NCI-H2107 (cell line): ENCODE measurements at places on chromosomes 3 and 15.

- no peak for DNase-seq
These were observed 85.7 kb downstream of the RYR3 start for GRCh38 chr15:33396475-33396874.

GRCh38 chr3:152254041-152254440 is 14.7 kb upstream of the MBNL1 start:
- DNase-seq, result no peak

GRCh38 chr15:40582726-40583246 is 11.3 kb upstream of the KNL1 start:
- no peak for DNase-seq

DNA sequence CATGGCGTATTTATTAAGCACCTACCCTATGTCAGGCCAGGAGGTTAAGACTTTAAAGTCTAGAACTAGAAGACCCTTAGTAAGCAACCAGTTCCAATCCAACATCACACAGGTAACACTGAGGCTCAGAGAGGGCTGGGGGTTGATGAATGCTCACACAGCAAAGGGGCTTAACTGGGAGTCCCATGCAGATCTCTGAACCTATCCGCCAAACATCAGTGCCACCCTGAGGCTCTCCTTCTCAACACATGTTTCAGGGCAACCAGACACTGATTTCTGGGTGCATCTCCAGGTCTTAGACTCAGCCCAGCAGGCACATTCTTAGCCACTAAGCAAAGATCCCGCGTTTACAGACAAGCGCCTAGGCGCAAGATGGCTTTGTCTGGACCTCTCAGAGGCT is 92.0 kb upstream of the SLC6A11 start:
- no peak for DNase-seq

DNA sequence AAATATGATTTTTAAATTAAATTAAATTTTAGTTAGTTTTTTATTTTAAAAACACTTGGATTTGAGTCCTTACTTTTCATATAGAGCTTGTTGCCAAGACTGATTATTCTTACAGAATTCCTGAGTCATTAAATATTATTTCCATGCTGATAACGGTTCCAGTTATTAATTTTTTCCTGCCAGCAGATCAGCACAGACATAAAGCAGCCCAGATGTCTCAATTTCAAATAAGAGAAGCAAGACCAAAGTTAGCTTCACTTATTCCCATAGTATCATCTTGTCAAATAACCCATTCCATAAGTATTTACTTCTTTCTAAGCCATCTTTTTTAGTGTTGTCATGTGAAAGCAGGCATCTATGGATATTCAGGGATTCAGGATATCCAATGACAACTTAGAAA is 75.3 kb downstream of the SSR3 start:
- no peak for DNase-seq

DNA sequence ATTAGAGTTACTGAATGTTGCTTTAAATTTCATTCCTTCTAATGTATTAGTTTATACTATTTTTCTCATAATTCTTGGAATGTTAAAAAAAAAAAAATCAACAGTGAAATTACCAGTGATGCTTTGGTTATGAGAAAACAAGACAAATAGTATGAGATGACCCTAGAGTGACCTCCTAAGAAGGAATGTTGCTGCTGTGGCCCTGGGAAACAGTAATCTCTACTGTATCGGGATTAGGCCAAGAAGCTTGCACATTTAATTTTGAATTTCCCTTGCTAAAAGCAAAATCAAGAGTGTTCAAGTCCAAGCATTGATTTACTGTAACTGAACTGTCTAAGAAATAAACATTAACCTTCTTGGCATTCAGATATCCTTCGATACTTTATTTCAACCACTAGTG is 18.1 kb downstream of the TOPBP1 start:
- DNase-seq, result no peak

DNA sequence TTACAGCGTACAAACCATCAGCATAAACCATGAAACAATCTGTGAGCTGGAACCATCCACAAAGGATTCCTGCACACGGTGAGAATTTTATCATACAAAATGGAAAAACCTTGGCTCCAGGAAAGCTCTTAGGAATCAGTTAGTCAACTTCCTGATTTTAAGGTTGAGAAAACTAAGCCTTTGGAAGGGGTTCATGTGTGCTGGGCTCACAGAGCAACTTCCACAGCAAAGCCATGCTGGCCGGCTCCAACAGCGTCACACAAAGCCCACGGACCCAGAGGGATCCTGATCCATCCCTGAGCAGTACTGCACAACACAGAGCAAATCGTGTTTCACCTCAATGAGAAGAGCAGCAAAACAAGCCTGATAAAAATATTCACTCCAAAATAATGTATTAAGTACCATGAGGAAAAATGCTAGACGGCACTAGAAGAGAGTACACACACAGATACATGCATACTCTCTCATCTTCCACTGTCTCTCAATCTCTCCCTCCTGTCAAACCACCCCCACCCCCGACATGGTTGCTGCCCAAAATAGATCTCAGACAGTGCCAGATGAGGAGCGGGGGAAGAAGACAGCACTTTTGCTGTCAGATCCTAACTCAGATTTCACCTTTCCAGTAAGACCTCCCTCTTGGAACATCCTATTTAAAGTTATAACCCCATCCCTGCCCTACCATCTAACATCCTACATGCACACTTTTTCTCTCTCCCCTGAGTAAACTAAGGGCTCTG is 58.6 kb downstream of the MB21D2 start:
- no peak for DNase-seq

- peak; percentile 50 for DNase-seq
These were observed 205.6 kb upstream of the DPH6 start for GRCh38 chr15:35751413-35752133.

GRCh38 chr3:184981071-184981470 is 169.1 kb downstream of the VPS8 start:
- no peak for DNase-seq

DNA sequence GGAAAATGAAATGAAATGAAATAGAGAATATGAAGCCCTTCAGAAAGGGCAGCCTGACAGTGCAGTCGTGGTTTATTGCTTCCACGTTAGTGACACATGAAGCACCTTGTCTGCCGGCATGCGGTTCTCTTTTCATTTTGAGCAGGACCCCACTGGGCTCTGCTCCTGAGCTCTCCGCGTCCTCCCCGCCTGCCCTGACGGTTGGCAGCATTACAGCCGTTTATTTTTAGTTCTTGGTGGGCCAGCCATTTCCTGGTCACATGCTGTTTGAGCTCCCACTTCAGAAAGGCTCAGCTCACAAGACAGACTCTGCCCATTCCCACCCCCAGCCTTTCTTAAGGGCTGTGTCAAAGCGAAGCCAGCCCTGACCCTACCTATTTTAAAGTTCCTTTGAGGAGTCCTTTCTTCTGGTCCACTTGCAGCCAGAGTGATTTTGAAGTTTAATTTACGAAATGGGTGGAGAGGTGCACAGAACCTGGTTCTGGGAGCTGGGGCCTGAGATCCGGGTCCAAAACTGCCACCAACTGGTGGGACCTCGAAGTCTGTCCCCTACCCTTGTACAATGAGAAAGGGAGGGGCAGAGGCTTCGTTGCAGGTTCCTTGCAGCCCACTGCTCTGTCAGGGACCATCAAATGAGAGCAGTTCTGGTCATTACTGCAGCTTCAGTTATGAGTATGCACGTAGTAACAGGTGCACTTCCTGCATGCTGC is 60.1 kb downstream of the MGLL start:
- no peak for DNase-seq

GRCh38 chr3:186361762-186362536 is at the start of gene DGKG:
TSS of gene DGKG (minus strand) at chr3:186362234. CDS start at chr3:186320459, 41,775 bp downstream.
- DNase-seq, result peak; percentile 69

DNA sequence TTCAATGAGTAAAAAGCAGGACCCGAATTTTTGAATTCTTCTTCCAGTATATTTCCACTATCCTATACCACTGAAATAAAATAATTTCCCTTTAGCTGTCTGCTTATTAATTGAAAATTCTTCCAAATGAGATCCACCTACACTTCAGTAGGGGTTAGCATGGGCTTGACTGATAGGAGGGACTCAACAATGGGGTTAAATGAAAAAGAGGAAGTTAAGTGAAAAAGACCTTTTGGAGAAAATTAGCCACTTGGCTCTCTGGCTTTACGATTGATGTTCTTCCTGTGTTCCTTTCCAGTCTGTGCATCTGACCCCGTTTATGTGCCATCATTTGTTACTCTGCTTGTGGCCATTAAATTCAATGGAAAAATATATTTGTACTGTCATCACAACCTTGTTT is 54.0 kb upstream of the GCNT3 start:
- no peak for DNase-seq

DNA sequence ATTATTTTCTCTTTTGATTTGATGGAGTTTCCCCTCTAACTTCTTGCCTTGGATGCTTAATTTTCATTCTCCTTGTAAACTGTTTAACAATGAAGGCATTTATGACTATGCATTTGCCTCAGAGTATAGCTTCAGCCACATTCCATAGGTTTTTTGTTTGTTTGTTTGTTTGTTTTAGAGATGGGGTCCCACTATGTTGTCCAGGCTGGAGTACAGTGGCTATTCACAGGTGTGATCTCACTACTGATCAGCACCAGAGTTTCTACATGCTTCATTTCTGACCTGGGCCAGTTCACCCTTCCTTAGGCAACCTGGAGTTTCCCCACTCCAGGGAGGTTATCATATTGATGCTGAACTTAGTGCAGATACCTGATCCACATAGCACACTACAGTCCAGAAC is 4.1 kb downstream of the SECISBP2L start:
- no peak for DNase-seq

- no peak for DNase-seq
These were observed 11.8 kb upstream of the RIOX2 start for GRCh38 chr3:97983933-97984491.

- no peak for DNase-seq
These were observed 12.8 kb downstream of the USP3 start for GRCh38 chr15:63517202-63517601.

GRCh38 chr3:112931736-112932521 is 43.0 kb downstream of the CD200R1 start:
- no peak for DNase-seq

GRCh38 chr3:42214064-42214463 is 51.9 kb downstream of the CCK start:
- DNase-seq, result peak; percentile 74

- DNase-seq, result no peak
These were observed 1.3 kb upstream of the LRRC58 start for GRCh38 chr3:120350401-120350941.

DNA sequence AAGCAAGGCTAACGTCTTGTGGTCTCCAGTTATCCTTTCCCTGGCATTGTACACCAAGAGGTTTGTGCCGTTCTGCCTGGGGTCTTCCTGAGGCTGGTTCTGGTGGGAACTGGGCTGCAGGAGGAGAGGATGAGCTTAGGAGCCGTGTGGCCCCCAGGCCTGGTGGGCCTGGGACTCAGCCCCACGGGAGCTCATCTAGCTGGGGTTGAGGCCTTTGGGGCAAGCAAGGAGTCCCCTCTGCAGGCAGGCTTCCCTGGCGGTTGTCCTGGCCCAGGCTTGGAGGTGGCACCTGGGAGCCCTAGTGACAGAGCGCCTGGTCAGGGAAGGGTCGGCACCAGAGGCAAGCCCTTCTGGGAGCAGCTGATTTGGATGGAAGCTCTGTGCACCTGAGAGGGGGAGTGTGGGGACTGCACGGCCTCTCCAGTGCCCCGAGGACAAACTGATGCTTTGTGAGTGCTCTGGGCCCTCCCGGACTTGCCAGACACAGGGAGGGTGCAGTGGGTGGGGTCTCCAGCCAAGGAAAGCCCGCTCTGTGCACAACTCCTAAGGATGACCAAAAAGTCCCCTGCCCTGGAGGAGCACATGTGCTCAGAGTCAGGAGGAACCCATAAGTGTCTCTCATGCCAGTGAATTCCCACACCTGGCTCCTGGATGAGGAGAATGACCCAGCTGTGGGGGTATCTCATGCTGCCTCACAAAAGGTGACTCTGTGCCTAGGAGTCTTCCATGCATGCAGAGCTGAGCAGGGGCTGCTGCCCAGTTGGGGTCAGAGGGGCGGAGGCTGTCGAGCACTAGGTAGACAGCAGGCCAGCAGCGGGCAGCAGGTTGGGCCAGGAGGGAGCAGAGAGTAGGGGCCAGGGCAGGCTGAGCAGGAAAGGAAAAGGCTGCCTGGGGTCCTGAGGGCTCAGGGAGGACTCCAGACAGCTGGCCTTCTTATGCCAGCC is 2.7 kb downstream of the PAK6 start:
- DNase-seq, result no peak

DNA sequence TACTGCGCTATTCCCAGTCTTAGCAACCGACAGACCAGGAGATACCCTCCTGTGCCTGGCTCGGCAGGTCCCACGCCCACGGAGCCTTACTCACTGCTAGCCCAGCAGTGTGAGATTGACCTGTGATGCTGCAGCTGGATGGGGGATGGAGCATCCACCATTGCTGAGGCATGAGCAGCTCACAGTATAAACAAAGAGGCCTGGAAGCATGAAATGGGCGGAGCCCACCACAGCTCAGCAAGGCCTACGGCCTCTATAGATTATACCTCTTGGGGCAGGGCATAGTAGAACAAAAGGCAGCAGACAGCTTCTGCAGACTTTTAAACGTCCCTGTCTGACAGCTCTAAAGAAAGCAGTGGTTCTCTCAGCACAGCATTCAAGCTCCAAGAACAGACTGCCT is 160.3 kb downstream of the ANXA2 start:
- no peak for DNase-seq

GRCh38 chr3:71688121-71688520 is 37.1 kb downstream of the EIF4E3 start:
- no peak for DNase-seq

DNA sequence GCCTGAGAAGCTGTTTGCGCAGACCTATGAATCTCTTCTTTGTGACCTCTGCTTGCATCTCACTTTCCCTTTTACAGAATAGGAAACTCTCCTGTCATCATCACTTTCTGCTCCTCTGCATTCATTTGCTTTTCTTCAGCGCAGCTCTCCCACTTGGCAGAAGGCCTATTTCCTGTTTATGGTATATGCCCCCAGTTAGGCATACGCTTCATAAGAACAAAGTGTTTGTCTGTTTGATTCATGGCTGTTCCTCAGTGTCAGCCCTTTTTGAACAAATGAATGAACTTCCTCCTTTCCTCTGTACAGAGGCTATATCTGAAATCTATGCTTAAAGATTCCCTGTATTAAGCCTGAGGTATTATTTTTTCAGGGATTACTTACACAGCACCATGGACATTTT is 1216.9 kb upstream of the GBE1 start:
- no peak for DNase-seq

DNA sequence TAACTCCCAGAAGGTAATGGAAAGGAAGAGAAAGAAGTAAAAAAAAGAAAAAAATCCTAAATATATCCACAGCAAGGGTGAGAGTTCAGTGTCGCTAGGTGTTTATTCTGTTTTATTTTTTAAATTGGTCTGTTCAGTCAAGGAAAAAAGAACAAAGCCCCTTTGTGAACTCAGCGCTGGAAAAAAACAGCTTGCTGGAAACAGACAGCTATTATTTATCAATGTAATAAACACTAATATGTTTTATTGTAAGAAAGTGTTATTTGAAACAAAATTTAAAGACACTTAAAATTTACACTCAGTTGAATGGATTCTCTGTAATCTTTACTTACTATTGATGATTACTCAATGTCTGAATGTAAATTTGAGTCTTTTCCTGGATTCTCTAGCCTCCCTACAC is 32.3 kb upstream of the LEKR1 start:
- no peak for DNase-seq

- no peak for DNase-seq
These were observed 6.0 kb upstream of the FEZF2 start for GRCh38 chr3:62379321-62379798.

GRCh38 chr15:28885128-28885629 is 595 bp upstream of the APBA2 start:
- DNase-seq, result no peak
